Heart left ventricle (tissue), 16 donors: ENCODE measurements at places on chromosomes 12 and 14. TPM values are rescaled to one million over a fixed set of nuclear protein-coding genes. Genes with fewer than 3 reads are reported as not detected.
A peak's percentile ranks its signal among the peaks of the same experiment; 100 is the strongest.

GRCh38 chr12:117298648-117299225 is 62.7 kb downstream of the NOS1 start:
- no peak for DNase-seq

DNA sequence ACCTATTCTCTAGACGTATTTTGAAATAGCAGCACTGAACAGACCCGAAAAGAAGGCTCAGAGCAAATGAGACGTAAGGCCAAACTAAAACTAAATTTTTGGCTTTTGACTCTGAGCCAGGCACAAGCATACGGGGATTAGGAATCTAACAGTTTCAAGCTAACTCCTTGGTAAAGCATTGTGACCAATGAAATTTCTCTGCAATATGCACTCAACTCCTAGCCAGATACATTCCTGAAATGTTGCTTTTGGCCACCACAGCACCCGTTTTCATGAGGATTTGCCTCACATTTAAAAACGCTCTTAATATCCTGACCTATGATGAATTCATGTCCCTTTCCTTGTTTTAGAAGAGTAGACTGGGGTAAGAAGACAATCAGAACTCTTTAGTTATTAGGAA is 53.1 kb upstream of the NPFF start:
- no peak for DNase-seq

- no peak for DNase-seq
Observed at GRCh38 chr12:108939594-108939993, 59.7 kb downstream of the DAO start.

GRCh38 chr14:105738638-105739037 is 212.3 kb downstream of the TMEM121 start:
- DNase-seq = no peak

TAS2R46 gene
- not detected for total RNA-seq

DNA sequence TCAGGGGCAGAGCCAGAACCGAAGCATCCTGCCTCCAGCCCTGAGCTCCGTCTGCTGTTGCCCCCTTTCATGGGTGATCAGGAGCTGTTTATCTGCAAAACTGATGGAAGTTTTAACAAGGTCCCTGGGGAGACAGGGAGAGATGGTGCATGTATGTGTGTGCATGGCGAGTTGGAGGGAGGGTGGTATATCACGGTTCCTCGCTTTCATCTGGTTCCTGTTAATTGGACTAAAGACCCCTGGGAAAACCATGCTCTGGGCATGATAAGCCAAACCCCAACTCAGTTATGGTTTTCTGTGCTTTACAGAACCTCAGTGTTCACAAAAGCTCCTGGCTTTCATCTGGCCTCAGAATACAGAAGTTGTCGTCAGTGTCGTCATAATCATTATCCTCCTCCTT is 133.6 kb downstream of the KSR2 start:
- DNase-seq = no peak

- no peak for DNase-seq
Observed at GRCh38 chr12:42056130-42056529, 88.5 kb downstream of the GXYLT1 start.

CCDC184 gene
- 0.25 TPM for total RNA-seq

- DNase-seq = no peak
Observed at GRCh38 chr12:98217257-98217656, 298.1 kb upstream of the TMPO start.

TARBP2 gene
- total RNA-seq = 13.0 TPM

DNA sequence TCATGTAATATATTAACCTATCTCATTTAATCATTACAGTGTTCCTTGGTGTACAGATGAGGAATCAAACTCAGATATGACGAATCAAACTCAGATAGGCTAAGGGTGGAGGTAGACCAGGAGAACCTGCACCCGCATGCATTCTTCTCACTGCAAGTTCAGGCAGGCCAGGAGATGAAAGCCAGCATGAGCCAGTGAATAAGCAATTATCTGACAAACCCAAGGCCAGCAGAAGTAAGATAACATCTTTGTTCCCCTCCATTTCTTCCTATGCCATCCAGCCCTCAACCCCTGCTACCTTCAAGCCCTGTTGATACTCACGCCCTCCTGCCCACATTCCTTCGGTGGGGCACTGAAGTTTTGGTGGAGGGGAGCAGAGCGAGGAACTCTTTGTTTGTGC is 152.2 kb downstream of the ETV6 start:
- DNase-seq = no peak

GRCh38 chr14:104288272-104288671 is 149.9 kb downstream of the KIF26A start:
- DNase-seq = no peak

DNA sequence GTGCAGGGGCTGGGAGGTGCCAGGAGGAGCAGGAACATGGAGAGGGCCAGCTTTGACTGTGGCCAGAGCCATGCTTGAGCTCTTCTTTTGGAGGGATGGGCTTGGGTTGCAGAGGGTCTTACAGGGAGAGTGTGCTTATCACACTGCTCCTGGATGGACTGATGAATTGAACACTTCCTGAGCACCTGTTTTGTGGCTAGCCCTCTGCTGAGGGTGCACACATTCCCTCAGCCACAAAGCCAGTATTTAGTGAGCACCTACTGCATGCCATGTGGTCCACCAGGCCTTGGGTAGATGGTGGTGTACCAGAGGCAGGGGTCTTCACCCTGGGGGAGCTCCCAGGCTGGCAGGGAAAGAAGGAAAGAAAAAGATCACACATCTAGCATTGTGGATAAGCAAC is 118.9 kb downstream of the SLC25A47 start:
- no peak for DNase-seq

DNA sequence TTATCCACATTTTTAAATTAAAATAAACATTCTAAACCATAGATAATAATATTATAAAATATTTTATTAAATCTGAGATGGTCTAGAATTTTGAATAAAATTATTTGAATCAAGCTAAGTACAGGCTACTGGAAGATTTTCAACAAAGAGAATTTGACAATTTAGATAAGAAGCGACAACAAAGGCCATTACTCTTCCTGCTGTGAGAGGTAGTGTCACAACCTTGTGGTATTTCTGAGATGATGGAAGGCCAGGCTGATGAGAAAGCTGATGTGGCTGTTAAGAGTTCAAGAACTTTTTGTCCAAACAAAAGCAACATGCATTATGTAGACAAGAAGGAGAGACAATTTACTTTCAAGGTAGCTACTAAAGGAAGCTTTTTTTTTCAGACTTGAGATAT is 43.7 kb upstream of the CNTN1 start:
- DNase-seq = no peak

FITM1 gene
- total RNA-seq = 247 TPM

- DNase-seq = no peak
Observed at GRCh38 chr14:80798878-80799277, 142.7 kb downstream of the CEP128 start.

MUCL1 gene
- not detected for total RNA-seq

DNA sequence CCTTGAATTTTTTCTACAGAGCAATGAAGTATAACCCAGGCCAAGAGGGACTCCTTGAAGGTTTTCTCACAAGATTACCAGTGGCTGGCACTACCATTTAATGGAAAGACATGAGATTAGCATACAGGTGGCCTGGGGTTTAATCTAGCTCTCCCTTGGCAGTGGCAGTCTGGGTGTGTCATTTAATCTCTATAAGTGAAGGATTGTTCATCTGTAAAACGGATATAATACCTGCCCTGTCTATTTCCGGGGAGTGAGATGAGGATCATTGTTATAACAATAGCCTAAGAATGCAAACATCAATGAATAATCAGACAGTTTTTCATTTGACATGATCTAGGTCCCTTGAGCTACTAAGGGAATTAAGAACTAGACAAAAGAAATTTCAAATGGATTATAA is 168.7 kb upstream of the CPNE8 start:
- no peak for DNase-seq

DNA sequence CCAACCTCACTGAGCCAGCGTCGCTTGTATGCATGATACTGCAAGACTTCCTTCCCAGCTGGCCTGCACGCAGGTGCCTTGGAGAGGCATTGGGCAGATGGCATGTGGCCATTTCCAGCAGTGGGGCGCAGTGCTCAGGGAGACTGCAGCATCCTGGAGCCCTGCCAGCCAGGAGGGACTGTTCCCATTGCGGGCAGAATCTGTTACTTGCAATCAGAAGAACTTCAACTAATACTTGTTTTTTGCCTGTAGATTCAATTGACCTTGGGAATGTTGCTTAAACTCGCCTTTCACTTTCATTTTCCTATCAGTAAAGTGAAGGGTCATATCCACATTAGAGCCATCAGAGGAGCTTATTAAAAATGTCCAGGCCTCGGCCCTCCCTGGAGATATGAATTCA is 29.8 kb downstream of the ANKRD9 start:
- DNase-seq = peak; percentile 55

GRCh38 chr12:121432740-121433480 is 33.0 kb downstream of the RNF34 start:
- DNase-seq = no peak

KRT76 gene
- total RNA-seq = not detected

DNA sequence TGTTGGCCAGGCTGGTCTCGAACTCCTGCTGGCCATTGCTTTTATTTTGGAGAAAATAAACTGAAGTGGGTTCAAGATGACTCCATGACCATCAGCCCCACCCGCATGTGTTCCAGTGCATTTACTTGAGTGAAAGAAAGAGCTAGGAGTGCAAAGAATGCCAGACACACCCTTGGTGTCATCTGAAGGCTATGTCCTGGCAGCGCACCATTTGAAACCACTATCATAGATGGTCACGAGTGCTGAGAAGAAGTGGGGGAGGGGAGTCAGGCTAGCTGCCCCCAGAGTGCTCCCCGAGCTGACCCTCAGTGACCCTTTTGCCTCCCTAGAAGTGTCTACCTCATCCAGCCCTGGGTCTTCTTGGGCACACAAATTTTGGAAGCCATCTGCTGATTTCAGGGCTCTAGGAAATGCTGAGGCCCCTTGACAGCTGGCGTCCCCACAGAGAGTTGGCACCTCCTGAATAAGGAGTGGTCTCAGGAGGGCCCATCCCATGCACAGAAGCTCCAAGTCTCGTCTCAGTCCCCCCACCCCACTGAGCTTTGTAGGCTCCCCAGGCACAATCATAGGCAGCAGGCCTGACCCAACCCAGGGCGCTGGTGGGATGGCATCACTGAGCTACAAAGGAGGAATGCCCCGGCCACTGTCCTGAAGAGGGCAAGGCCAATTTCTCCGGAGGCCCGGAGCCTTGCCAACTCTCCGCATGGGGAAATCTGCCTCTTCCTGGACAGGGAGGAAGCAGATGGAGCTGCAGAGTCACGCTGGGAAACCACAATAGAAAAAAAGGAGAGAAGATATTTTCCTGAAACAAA is 28.0 kb downstream of the PXN start:
- DNase-seq = peak; percentile 70

B4GALNT3 gene
- total RNA-seq = 29.8 TPM

CIDEB gene
- 2.4 TPM for total RNA-seq

DNA sequence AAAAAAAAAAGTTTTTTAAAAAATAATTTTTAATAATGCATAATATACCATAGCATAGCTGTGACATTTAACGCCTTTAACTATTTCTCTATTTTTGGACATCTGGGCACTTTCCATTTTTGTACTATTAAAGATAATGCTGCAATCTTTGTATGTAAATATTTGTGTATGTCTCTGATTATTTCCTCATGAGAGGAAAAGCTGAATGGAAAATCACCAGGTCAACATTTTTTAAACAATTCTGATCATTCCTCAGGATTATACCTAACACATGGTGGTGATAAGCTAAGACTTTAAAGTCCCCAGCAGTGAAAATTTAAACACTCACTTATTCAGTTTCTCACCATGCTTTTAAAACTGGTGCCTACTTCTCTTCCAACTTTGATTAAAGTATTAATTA is 31.3 kb upstream of the NR1H4 start:
- DNase-seq = no peak

GRCh38 chr14:47153746-47154145 is 502.2 kb upstream of the RPL10L start:
- no peak for DNase-seq

KRT2 gene
- total RNA-seq = not detected

SMCO2 gene
- total RNA-seq = not detected

GRCh38 chr14:104228716-104229533 is 90.5 kb downstream of the KIF26A start:
- no peak for DNase-seq

- DNase-seq = no peak
Observed at GRCh38 chr14:79660053-79660939, 551.0 kb downstream of the DIO2 start.

- DNase-seq = no peak
Observed at GRCh38 chr12:28955931-28956330, 193.1 kb upstream of the FAR2 start.

GRCh38 chr12:77151030-77151429 is 85.7 kb upstream of the E2F7 start:
- DNase-seq = no peak
